ENCODE measurements at places on chromosomes 1 and 21.

- no peak for DNase-seq
Observed at GRCh38 chr1:227518876-227519275, 44.5 kb upstream of the ZNF678 start.

- peak; percentile 61 for DNase-seq
Observed at GRCh38 chr1:117783606-117784396, 145.6 kb downstream of the GDAP2 start.

DNA sequence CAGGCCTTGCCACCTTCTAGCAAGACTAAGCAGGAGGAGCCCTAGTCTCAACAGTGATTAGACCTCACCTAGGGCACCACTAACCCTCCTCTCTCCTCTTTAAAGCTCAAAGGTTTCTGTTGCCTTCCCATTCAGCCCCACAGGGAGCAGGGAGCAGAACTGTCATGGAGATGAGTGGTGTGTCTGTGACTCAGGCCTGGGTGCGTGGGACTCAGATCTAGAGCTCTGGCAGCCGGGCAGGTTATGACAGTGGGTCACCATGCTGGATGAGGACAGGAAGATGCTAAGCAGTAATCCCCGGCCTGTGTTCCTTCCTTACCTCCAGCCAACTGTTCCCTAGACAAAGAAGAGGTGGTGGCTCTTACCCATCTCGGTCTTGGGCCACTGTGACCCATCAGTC, 60.1 kb upstream of the COA6 start:
- no peak for DNase-seq

DNA sequence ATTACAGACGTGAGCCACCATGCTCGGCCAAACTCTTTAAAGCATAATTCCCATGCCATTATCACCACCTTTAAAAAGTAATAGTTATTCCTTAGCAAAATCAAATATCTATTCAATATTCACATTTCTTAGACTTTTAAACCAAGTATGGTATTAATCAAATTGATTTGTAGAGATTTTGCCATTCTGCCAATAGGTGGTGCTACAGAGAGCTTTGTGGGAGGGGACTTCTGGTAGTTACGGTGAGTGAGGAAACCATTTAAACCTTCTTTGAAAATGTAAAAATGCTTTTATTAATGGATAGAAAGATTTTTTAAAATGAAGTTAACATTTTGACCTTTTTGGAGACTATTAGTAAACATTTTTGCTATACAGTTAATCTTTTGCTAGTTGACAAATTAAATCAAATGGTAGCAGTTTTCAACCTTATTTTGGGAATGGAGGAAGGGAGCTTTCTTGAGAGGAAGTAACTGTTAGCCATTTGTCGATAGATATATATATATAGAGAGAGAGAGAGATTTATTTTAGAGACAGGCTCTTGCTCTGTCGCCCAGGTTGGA, 19.3 kb downstream of the IARS2 start:
- no peak for DNase-seq

DNA sequence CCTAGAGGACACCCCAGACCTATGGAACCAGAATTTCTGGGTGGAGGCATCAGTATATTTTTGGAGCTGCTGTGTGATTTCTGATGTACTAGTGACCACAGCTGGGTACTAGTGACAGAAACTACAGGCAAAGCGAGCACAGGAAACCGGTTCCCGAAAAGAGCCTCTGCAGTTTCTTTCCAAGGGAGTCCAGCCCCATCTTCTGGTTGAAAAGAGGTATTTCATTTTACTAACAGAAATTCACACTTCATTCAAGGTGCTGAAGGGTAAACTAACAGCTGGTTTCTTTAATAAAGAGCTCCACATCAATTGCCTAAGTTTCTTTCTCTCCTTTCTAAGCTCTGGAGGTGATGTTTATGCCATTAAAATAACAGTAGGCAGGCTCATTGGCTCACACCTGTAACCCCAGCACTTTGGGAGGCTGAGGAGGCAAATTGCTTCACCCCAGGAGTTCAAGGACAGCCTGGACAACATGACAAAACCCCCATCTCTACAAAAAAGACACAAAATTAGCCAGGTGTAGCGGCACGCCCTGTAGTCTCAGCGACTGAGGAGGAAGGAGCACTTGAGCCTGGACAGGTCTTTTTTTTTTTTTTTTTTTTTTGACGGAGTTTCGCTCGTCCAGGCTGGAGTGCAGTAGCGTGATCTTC, 22.0 kb downstream of the THAP3 start:
- peak; percentile 28 for DNase-seq

DNA sequence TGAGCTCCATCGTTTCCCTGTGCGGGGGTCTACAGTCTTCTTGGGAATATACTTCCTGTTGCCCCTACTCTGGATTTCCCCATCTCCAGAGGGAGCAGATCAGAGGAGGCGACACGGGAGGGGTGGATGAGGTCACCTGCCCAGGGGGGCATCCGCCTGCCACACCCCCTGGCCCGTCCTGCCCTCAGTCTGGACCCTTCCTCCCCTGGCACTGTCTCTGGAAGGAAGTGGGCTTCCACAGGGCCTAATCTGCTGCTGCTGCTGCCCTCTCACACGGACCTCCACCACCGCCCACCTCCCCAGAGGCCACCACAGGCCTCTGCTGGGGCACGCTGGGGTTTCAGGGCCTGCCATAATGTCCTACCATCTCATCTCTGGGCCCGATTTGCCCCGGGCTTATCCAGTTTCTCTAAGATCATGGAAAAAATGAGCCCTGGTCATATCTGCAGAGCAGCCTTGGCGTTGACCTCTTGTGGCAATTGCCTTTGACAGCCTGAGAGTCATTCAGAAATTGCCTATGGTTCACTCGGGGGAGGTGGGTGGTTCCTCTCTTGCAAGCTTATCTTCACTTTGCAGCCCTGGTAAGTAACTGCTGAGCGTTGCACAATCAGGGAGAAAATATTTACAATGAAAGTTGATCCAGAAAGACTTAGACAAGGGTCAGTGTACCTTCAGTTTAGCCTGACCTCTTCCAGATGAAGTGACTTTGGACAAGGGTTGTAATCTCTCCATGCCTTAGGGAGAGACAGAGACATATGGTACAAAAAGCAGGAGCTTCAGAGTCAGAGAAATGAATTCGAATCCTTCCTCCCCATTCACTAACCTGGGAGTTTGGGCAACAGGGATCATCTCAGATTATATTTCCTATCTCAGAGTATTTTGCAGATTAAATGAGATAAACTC, 252.4 kb downstream of the TOMM20 start:
- no peak for DNase-seq

- peak; percentile 93 for DNase-seq
Observed at GRCh38 chr1:86833461-86834215, 80.3 kb downstream of the SELENOF start.

DNA sequence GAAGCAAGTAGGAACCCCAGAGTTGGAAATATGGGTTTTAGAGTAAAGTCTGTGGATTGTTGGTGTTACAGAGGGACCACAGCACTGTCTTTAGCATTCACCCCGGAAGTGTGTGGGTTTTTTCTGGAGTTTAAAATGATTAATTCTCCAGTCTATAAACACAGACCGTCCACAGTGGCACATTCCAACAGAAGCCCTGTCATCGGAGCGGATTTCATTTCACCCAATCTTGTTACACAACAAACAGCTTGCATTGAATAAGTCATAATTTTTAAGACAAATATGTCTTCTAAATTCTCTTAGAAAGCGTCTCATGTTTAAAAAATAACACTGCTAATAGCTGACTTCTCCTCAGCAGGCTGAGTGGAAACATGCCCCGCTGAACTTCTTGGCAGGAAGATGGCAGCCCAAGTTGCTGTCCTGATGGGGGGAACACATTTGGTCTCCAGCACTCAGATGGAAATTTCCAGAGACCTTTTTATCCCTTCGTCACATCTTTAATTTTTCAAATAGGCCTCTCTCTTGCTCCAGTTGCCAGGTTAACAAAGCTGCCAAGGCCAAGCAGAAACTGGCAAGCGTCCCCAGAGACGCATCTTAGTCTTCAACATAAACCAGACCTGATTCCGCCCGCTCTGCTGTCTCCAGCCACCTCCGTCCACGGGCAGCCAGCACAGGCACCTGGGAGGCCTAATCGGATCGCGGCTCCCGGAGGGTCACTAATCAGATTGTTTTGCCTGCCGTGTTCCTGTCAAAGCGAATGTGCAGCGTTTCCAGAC, 28.8 kb upstream of the SLC19A1 start:
- no peak for DNase-seq

DNA sequence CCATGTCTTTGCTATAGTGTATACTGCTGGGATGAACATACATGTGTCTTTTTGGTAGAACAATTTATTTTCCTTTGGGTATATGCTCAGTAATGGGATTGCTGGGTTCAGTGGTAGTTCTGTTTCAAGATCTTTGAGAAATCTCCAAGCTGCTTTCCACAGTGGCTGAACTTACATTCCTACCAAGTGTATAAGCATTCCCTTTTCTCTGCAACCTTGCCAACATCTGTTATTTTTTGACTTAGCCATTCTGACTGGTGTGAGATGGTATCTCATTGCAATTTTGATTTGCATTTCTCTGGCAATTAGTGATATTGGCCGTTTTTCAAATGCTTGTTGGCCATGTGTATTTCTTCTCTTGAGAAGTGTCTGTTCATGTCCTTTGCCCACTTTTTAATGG, 37.5 kb upstream of the ANGPTL1 start:
- DNase-seq: no peak

DNA sequence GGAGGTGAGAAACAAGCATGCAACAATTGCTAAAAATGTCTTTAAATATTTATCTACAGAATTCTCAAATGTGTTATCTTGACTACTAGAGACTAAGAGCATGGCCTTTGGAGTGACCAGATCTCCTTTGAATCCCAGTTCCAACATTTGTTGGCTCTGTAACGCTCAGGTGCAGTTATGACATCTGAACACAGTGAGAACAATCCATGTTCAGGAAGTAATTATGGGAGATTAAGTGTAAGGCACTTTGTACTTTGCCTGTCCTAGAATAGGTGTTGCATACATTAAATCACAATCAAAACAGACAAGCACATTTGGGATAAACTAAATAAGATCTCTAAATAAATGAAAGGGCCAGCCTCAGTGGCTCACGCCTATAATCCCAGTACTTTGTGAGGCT, 454.5 kb downstream of the SMYD3 start:
- DNase-seq: no peak

GRCh38 chr21:19553919-19554615, 1150.5 kb upstream of the TMPRSS15 start:
- no peak for DNase-seq

GRCh38 chr1:161080441-161081405, 8.6 kb downstream of the NECTIN4 start:
- DNase-seq: no peak

DNA sequence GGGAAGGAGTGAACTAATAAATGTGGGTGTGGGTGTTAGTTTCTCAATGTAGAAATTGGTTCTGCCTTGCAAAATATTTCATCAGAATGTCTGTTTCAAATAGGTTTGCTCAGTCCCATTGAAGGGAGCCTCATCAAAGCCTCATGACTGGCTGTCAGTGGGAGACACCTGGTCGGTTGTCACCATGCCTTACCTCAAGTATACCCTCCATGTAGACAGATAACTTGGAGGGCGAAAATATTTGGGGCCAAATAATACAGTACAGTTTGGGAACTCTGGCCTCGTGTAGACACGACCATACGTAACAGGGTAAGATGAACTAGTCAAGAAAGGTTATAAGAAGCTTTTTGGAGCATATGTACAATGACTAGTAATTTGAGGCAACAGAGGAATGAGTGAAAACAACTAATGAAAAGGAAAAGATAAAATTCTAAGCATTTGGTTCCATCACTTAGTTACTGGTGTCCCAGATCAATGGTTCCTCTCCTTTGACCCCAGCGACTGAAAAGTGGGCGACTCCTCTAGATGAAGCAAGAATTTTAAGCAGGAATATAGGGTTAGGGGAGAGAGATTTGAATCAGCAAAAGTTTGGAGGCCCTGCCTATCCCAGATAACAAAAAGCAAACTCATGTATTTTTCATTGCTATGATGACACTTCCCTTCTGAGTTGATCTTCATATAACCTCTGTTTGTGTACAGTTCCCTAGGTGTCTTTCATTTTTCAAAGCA, 163.9 kb downstream of the LRRC40 start:
- DNase-seq: no peak

DNA sequence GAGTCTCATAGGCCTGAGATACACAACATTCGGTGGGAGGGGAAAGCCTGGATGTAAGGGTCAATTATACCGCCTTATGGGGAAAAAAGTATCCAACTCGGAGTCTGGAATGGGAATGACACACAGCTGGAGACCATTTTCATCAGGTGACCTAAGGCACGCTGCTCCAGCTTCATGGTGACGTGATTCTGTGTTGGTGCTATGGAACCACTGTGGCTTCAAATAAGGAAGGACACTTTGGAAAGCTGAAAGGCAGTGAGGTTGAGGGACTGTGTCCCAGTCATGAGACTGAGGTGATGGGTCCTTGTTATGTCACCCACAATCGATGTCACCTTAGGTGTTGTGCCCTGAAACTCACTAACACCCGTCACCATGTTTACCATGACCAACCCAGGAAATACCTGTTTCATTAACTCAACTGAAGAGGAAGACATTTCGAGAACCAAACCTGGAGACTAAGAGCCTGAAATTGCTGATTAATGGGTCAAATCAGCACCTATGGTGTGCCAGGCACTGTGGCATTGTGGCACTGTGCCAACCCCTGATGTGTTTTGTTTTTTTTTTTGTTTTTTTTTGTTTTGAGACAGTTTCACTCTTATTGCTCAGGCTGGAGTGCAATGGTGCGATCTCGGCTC, 54.5 kb downstream of the IRF2BP2 start:
- DNase-seq: no peak
